ENCODE measurements at places on chromosomes 6 and 20.

GRCh38 chr20:41213150-41213820 is 75.9 kb downstream of the PLCG1 start:
- no peak for DNase-seq

- DNase-seq = no peak
Measured at GRCh38 chr6:3749977-3750316, 1.6 kb downstream of the PXDC1 start.

DNA sequence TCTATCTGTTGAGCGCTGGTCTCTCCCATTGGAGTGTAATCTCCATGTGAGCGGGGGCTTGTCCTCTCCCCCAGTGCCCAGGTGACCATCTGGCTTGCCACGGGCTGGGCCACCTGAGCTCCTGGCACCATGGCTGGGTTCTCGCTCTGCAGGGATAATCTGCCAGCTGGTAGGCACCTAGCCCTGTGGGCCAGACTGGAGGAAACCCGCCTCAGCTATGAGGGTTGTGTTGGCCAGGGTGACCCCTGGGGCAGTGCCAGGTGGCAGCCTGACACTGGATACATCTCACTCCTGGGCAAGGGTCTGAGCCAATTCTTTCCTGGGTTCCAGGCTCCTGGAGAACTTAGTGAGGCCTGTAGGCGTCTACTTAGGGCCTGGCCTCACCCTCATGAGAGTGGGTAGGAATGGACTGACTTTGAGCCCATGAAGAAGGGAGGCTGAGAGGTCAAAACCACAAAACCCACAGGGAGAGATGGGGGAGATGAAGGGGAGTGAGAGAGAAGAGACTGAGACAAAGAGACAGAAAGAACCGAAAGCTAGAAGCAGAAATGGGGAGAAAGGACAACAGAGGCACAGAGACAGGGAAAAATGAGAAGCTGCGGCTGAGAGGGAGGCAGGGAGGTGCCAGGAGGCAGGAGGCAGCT is 5.8 kb upstream of the SLC52A3 start:
- no peak for DNase-seq

- DNase-seq = no peak
Measured at GRCh38 chr6:14863902-14864850, 381.7 kb upstream of the JARID2 start.

DNA sequence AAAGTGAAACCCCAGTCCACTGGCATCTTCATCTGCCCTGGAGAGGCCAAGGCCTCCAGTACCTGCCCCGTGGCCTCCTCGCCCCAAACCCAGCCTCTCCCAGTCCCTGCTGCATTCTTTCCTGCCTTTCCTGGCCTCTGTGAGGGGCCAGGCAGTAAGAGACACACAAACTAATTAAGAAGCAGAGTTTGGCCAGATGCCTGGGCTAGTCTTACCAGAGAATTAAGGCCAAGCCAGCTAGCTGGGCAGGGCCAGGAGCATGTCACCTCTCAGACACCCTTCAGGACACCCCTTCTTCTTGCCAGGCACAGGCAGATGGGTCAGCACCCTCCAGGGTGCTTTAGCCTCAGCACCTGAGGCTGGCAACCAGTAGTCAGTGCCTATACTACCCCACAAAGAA is 2.4 kb downstream of the MDGA1 start:
- no peak for DNase-seq

DNA sequence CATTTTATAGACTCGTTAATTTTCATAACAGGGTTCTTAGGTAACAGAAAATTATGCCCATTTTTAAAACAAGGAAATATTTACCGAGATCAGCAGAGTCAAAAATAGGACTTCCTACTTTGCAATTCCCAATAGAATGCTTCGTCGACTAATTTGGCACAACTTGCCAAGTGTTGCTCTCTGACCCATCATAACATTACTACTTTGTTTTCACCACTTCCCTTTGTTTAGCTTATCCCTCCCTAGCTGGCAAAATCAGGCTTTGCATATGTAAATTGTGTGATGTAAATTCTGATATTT is 914 bp upstream of the RANBP9 start:
- DNase-seq = no peak

DNA sequence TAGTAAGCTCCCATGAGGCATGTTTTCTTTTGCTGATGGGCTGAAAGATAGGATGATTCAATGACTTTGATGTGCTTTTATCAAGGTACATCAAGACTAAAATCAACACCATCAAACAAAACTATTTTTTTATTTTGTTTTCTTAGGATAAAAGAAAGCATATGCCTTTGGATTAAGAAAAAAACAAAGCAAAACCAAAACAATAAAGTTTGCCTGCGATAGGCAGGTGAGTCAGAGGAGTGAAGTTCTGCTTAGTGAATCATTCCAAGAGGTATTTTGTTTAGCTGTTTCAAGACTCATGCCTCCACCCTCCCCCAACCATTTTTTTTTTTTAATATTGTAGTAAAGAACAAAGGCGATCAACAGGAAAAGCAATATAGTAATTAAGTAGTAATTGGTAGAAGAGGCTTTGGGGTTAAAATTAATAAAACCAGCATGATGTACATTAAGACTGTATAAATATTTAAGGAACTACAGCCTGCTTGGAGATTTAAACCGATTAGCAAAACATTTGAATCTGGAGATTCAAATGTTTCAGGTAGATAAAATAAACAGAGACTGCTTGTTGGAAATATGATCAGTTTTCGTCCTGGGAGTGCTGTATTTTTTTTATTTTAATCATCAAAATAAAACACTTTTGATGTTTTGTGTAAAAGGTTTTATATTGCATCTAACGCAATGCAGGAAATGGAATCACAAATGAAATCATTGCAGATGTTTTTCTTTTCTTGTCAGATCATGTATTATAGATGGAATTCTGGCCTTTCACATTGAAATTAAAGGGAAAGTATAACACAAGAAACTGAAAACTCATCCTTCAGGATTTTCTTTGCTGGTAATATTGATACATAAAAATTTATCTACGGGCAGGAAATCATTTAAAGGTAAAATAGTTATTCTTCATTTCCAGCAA is 482.3 kb upstream of the MANEA start:
- no peak for DNase-seq

DNA sequence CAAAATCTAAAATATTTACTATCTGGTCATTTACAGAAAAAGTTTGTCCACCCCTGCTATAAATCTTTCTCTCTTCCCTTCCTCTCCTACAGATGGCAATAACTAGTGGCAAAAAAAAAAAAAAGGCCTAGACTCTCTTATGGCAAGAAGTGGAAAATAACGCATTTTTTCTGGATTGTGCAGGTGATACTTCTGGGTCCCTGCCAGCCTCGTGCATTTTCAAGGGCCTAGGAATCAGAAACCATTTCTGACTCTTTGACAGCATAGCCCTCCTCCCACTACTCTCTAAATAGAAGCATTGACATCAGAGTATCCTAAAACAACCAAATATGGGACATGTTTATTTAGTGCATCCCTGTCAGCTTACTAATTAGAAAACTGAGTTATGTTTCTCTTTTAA is 251.0 kb downstream of the KHDC1L start:
- no peak for DNase-seq

GRCh38 chr20:7879883-7880282 is 60.4 kb downstream of the HAO1 start:
- no peak for DNase-seq

DNA sequence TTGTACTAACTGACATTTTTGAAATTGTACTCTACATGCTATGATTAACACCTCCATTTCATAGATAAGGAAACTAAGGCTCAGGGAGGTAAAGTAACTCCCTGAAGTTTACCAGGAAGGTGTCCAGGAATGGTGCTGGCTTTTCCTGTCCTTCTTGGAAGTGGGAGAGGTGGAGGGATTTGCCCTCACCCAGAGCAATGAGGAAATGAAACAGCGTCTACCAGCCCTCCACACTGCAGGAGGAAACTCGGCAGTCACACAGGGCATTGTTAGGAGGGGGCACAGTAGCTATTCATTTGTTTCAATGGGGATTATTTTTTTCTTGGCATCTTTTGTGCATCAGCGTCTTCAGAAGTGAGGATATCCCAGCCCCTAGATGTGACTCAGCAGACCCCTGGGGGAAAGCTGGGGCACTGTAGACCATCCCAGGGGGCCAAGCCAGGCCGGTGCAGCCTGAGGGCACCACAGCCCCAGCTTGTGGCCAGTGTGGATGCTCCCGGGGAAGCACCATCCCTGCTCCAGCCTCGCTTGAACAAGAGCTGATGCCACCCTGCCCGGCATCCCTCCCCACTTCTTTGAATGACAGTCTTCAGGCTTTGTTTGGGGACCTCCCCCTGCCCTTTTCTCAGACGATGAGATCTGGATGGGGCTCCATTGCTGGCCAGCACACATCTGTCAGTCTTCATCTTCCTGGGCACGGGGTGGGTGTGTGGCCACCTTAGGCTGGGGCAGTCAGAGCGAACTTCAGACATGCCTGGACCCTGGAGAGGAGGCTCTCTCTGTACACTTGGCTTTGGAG is 224.4 kb upstream of the PMEPA1 start:
- DNase-seq = no peak

Data from bone marrow (tissue), 2 donors.